NT2/D1 (cell line): ENCODE measurements at places on chromosomes 3 and 15.

GRCh38 chr15:57599296-57599810, 7.6 kb downstream of the MYZAP start:
- DNase-seq, result no peak

- no peak for DNase-seq
Measured at GRCh38 chr3:169264711-169265110, 398.8 kb downstream of the MECOM start.

- DNase-seq, result no peak
Measured at GRCh38 chr3:15647611-15648167, 46.1 kb downstream of the BTD start.

DNA sequence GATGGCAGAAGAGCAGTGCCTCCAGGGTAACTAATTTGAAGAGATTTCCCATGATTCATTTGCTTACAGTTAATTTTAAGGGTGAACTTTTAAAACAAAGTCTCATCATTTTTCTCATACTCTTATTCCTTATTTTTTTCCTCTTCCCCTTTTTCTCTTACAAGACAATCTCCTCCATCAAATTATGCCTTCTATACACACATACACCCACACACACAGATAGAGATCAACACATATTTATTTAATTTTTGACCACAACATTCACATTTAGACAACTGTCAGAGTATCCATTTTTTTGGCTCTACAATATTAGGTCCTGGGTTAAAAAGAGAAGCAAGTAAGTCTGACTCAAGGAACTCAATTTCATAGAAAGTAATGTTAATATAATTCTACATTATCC, 37.6 kb downstream of the AAGAB start:
- no peak for DNase-seq

DNA sequence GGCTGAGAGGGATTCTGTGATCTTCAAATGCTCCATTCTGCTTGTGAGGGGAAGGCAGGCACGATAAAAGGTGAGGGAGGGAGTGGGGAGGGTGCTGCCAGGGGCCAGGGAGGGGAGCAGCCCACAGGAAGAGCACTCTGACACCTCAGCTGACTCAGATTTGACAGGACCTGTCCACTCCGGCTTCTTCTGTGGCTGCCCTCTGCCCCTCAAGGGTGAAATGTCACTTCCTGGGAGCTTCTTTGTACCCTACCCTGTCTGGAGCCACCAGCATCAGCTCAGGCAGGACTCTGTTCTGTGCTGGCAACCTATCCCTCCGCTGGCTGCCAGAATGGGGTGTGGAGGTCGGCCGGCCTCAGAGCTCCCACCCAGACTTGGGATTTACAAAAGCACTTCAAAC, 114.0 kb upstream of the HACD2 start:
- no peak for DNase-seq

DNA sequence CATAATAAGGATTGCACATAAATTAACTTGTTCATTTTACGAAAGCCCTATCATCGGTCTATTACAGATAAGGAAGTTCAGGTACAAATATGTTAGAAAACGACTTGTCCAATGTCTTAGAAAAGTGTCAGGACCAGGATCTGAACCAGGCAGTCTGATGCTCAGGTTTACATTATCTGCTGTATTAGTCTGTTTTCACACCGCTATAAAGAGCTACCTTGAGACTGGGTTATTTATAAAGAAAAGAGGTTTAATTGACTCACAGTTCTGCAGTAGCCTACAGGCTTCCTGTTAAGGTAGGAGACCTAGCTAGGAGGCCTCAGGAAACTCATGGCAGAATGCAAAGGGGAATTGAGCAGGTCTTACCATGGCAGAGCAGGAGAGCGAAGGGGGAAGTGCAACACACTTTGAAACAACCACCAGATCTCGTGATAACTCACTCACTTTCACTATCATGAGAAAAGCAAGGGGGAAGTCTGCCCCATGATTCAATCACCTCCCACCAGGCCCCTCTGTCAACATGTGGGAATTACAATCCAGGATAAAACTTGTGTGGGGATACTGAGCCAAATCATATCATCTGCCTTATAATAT, 45.8 kb upstream of the GOLIM4 start:
- no peak for DNase-seq

DNA sequence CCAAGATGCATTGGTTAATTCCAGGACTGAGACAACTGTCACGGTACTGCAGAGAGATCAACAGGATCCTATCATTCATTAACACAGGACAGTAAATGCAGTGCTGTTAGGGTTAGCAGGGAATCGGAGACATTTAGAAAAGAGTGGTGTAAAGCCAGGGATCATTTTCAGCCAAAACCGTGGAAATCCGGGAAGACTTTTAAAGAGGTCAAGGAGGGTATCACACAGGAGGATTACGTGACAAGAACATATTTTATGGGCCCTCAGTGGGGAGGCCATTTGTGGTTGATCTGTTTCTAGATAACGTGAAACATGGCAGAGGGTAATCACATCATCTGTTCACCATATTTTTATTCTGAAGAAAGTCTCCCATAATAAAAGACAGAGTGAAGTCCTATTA, 216.1 kb downstream of the PTPRG start:
- DNase-seq, result no peak

GRCh38 chr15:83565553-83566159, 88.3 kb upstream of the ADAMTSL3 start:
- DNase-seq, result peak; percentile 46

GRCh38 chr3:41726891-41727290, 235.0 kb downstream of the ULK4 start:
- DNase-seq, result no peak

DNA sequence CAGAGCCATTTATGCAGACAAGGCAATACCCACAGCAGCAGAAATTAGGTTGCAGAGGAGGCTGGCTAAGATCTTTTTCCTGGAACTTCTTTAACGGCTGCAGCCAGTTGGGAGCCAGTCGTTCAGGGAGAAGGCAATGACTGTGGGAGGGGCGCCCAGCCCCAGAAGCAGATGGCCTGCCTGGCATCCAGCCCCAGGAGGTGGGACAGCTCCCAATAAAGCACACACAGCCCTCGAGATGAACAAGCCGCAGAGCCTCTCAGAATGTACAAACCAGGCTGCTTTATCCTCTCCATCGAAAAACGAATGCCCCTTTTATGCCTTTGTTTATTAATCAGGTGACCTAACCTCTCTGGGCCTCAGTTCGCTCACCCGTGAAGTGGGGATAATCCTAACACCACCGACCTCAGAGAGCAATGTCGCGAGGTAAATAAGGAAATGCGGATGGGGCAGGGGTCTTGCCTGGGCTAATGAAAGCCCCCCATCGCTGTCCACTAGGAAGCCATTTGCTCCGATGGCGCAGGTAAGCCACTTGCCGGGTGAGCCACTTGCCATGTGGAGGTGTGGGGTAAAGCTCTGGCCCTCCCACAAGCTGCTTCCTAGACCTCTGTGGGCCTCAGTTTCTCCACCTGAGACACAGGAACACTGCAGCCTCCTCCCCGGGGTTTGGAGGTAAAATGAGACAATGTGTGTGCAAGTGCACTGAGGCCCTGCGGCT, 35.8 kb downstream of the MGLL start:
- DNase-seq, result no peak

GRCh38 chr3:188111002-188111584, 42.9 kb upstream of the LPP start:
- no peak for DNase-seq
